NCI-H2029 treated with DMSO at 0.1 percent for 48 hours (cell line): ENCODE measurements at places on chromosomes 6 and 20.

DNA sequence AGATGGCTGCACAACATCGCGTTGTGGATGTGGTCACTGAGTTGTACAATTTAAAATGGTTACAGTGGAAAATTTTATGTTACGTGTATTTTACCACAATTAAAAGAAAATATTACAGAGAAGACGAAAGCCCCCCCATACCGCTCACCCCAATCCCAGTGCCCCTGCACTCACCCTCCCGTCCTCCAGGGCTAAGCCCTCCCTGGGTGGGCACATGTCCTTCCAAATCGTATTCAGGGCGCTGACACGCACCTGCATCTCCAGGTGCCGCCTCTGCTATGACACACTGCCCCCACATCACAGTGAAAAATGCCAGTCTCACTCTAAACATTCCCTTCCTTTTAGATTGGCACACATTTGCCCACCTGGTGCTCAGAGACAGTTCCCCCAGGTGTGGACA is 49.4 kb downstream of the PSMG4 start:
- DNase-seq, result no peak

- no peak for DNase-seq
Measured at GRCh38 chr6:134173366-134173725, 120.9 kb upstream of the SLC2A12 start.

DNA sequence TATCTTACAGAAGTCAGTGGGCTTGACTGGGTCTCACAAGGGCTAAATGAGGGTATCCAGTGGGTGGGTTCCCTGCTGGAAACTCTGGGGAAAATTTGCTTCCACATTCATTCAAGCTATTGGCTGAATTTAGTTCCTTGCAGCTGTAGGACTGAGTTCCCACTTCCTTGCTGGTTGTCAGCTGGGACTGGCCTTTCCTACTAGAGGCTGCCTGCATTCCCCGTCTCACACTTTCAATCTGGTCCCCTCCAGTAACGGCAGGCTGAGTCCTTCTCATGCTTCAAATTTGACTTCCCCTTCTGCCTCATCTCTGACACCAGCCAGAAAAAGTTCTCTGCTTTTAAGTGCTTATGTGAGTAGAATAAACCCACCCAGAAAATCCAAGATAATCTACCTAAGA is 4.4 kb downstream of the CSNK2A1 start:
- DNase-seq, result no peak

DNA sequence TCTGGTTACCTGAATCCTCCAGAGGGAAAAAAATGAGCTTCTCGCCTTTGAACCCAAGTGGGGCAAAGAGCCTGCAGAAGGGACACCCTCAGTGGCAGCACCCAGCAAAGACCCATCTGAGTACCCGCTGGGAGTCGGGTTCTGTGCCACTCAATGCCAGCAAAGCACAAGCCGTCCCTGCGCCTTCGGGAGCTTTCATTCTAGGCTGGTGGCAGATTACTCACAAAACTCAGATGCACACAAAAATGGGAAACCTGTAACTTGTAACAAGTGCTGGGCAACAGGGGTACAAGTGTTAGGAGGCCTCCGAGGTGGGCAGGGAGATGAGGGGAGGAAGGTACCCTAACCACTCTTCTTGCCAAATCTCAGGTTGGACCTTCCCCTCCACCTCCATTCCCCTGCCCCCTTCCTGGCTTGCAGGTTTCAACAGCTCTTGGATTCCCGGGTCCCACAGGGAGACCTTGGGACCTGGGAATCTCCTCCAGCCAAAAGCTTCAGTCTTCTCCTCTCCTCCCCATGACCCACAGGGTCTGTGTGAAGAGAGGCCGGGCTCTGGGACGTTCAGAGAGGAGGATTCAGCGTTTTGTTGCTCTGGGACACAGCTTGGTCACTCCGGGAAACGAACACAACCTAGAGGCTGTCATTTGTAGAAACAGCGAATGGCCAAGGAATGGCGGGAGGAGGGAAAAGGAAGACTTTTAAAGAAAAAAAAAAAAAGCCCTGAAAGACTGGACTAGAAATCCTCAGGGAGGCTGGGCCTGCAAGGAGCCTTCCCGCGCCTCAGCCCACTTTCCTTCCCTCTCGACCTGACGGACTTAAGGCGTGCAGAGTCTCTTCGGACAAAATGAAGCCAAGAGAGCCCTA is 1.2 kb upstream of the PARD6B start:
- no peak for DNase-seq

GRCh38 chr20:58877976-58878360 is 25.5 kb downstream of the GNAS start:
- DNase-seq, result no peak

- no peak for DNase-seq
Measured at GRCh38 chr20:46040902-46041535, 12.0 kb downstream of the SLC12A5 start.

- DNase-seq, result no peak
Measured at GRCh38 chr6:56693246-56693607, 50.5 kb upstream of the DST start.

DNA sequence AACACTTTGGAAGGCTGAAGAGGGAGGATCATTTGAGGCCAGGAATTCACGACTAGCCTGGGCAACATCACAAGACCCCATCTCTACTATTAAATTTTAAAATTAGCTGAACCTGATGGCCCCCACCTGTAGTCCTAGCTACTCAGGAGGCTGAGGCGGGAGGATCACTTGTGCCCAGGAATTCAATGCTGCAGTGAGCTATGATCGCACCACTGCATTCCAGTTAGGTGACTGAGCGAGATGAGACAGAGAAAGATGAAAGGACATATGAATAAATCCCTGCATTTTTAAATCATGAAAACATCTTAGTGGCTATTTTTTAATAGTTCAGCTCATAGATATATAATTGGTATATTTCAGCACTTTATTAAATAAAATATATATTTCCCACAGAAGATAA is 93.8 kb downstream of the GPR63 start:
- DNase-seq, result no peak

GRCh38 chr20:59958123-59958522 is at the start of gene CDH26:
TSS of gene CDH26 (plus strand) at chr20:59958423. CDS start at chr20:59958727, 304 bp downstream.
- peak; percentile 82 for DNase-seq

DNA sequence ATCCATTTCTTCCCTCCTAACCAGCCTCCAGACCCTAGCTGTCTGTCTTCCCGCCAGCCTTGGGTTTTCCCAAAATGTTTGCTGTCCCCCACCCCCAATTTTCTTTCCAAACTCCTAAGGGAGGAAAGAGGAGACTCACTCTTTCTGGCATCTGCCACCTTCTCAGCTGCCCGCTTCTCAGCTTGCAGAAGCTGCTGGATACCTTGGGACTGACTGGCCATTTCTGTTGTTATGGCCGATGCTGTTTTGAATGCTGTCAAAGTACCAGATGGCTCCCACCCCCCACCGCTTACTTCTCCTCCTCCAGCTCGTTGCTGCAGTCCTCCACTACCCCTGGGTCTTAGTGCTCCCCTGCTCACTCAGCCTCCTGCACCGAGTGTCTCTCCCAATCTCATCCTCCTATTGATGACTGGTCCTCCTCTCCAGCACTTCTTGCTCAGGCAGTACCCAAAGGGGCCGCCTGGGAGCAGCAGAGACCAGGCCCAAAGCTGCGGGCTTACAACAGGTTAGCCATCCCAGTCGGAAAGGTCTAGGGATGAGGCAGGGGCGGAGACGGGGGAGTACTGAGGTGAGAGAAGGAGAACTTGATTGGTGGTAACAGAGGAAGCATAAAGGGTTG is at the start of gene ATP6V1G2:
Gene ATP6V1G2, minus strand, starts transcription at position 270 of the 619 bp plus-strand sequence. Its CDS starts 49 bp downstream, at position 221.
- DNase-seq, result peak; percentile 85

- DNase-seq, result no peak
Measured at GRCh38 chr20:6744180-6744579, 23.3 kb upstream of the BMP2 start.

- no peak for DNase-seq
Measured at GRCh38 chr6:26222571-26222970, 135.3 kb downstream of the HFE start.

- no peak for DNase-seq
Measured at GRCh38 chr20:8357703-8358102, 225.6 kb downstream of the PLCB1 start.

DNA sequence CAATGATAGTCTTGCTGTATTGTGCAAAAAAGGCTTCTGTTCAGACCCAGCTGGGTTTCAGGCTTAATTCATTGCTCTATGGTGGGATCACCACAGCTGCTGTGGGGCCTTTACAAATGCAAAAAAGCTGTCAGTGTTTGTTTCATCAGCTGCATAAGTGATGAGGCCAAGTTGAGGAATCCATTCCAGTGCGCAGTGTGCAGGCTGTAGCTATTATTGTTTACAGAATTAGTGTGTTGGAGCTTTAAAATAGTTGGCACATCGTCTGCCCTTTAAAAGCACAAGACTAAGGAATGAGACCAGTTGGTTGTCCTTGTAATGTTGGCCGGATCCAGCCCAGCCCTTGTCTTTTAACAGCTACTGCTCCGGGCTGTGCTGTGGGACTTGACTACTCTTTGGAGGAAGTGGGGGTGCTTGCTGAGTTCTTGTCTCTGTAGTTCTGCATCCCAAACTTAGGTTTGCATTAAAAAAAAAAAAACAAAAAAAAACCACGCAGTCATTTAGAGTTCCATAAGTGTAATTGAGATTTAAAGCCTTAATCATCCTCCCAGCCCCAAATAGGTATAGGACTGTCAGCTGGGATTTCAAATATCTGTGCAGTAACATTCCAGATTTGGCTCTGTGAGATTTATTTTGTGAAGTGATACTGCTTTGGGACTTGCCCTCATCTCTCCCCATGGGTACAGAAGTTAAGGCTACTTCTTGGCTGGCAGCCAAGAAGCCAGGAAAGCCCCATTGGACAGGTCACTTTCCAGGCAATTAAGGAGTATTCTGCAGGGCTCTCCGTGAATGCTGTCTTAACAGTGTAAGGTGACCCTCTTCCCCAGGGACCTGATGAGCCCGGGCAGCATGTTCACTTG is 19.3 kb downstream of the JARID2 start:
- no peak for DNase-seq

DNA sequence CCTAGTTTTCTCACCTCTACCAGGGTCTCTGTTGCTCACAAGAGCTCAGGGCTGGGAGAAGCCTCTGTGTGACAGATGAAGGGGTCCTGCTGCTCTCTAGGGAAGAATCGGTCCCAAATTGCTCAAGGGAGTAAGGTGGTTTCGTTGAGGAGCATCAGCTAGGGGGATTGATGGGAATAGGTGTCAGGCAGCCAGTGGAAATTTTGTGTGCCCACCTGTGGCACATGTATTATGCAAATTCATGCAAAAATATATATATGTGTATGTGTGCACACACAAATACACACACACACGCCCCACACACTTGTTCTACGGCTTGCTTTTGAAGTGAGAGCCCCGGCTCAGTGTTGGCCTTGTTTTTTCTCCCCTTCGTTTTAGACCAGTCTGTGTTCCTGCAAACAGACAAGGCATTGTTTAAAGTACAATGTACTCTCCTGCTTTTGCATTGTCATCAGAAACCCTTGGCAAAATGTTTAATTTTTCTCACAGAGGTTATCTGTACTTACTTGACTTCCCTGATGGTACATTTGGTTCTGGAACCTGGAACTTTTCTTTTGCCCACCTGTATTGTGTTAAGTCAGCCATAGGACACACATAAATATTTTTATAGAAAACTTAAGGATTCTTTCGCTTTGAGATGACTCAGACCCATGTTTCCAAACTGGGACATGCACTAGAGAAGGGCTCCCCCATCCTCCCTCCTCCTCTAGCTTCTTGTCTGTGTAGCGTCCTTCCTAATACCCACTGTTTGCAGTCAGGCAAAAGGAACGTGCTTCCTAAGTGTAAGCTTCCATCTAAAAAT is 26.7 kb downstream of the FOXO3 start:
- DNase-seq, result no peak

- DNase-seq, result no peak
Measured at GRCh38 chr20:60261333-60261732, 303.1 kb downstream of the CDH26 start.

GRCh38 chr6:116402108-116402937 is 31.6 kb downstream of the DSE start:
- no peak for DNase-seq

DNA sequence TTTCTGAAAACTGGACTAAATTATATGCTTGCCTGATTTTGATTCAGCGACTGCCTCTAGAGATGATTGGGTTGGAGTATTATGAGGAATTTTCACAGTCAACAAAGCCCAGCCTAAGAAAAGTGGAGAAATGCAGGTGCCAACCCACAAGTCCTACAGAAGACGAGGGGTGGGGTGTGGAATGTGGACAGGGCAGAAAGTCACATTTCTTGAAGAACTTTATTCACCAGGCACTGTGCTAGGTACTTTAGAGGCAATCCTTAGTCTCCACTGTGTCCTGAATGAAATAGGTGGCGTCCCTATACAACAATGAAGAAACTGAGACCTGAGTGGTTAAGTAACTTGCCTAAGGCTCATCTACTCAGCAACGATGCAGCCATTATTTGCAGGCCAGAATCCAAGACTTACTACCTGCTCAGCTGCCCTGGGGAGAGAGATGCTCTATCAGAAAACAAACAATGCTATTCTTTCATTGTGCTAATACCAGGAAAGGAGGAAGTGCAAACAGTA is 106.3 kb downstream of the RNF144B start:
- DNase-seq, result no peak

- no peak for DNase-seq
Measured at GRCh38 chr20:13396826-13397225, 175.8 kb downstream of the ISM1 start.

DNA sequence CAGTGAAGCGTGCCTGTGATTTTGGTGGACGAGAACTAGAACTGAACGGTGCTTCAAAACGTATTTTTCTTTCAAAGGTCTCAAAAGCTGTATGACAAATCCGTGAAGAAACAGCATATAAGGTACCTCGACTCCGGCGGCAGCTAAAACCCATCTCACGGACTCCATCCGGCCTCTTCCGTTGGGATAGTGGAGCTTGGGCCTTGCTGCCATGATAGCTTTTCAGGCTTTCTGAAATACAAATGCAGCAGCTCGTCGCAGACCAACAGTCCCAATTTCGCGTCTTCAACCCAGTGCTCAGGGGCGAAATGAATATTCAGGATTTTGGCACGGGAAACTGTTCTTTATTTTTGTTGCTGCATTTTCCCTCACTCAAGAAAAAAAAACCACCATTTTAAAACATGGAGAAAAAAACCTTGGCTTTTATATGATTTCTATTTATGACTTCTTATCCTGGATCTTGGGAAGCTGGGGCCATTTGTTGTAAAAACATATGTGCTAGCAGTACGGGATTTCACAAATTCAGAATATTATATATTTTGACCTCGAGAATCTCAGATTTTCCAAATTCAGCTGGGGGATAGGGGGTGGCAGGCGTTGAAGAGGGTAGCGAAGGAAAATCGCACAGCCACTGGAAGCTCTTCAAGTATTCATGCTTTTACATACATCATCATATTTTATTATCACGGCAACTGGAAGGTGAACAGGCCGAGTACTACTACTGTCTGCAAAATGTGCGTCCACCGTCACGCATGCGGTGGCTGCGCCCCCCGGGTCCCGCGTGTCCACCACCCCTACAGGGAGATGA is 849 bp downstream of the GSTA4 start:
- no peak for DNase-seq

- DNase-seq, result peak; percentile 87
Measured at GRCh38 chr6:14758421-14759081, 487.3 kb upstream of the JARID2 start.

DNA sequence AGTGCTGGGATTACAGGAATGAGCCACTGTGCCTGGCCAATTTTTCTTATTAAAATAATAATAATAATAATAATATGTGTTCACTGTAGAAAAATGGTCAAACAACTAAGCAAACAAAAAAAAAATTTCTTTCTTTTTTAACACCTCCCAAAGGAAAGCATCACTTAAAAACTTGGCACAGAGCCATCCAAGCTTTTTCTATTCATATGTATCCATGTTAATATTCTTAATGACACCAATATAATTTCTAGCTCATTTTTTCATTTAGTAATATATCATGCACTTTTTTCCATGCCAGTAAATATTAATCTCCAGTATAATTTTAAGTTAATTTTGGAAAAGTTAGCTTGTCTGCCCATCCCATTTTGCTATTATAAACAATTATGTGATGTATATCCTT is 101.8 kb downstream of the MBOAT1 start:
- DNase-seq, result no peak

GRCh38 chr20:53004267-53004813 is 32.2 kb downstream of the TSHZ2 start:
- DNase-seq, result no peak
